Motor neuron (in vitro differentiated cells): ENCODE measurements at places on chromosomes 4 and X. TPM values are rescaled to one million over a fixed set of nuclear protein-coding genes. Genes with fewer than 3 reads are reported as not detected.
A peak's percentile ranks its signal among the peaks of the same experiment; 100 is the strongest.

GRCh38 chrX:152601848-152602616 is 35.7 kb upstream of the GABRQ start:
- peak; percentile 78 for ATAC-seq

DNA sequence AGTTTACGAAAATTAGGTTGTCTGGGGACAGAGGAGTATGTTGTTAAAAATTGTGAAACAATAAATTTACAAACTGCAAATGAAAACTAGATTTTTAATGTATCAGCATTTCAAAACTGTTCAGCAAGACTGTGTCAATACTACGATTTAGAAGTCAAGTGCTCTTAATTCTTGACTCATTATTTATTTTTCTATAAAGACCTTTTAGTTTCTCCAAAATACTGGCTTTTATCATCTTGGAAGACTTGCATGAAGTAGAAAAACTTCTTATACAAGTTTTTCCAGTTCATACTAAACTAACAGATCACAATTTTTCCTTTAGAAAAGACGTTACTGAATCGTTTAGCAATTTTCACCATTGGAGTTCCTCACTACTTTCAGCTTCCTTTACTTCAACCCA is 231.4 kb downstream of the PPP3CA start:
- no peak for ATAC-seq

The HSFX1 gene
- total RNA-seq = 0.72 and 1.0 TPM in 2 replicates

DNA sequence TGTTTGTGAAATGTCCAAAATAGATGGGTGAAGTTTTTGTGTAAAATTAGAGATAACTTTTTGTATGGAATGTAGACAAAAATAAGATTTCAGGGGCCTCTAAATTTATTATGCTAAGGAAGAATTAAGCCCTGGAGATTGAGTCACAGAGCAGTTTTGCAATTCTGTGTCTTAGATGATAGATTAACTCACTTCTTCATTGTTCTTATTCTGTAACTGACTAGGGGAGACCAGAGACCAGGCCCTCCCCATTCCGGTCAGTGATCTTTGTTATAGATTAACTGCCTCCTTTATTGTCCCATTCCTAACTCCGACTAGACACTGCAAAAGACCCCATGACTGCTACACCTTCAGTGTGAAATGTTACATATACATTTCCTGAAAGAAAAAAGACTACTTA is 238.4 kb upstream of the TAPT1 start:
- ATAC-seq = no peak

DNA sequence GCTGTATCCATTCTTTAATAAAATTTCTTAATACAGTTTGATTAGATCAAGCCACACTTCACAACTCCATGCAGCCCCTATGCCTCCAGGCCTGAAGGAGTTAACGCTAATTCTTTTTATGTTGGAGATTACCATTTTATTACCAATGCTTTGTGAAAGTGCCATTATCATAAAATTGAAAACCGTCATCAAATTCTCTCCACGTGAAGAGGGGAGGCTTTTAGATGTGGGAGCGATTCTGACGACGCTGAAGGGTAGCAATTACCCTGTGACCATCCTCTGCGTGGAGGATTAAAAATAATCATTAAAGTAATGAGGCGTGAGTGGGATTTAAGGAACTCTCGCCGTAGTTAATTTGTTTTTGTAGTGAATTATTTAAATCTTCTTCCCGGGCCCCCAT is 278.8 kb downstream of the CRLF2 start:
- ATAC-seq = no peak

DNA sequence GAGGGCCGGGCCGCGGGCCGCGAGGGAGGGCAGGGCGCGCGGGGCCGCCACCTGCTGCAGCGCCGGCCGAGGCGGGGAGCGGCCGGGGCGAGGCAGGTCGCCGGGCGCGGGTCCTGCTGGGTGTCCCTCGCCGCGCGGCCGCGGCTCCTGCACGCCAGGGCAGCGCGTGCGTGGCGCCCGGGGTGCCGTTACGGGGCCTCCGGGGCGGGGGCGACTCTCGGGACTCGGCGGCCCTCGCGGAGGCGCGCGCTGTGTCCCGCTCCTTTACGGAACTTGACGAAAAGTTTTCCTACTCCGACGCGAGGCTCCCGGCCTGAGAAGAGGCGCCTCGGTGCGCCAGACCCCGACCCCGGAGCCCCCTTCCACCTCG is 329 bp downstream of the TBC1D14 start:
- peak; percentile 48 for ATAC-seq

DNA sequence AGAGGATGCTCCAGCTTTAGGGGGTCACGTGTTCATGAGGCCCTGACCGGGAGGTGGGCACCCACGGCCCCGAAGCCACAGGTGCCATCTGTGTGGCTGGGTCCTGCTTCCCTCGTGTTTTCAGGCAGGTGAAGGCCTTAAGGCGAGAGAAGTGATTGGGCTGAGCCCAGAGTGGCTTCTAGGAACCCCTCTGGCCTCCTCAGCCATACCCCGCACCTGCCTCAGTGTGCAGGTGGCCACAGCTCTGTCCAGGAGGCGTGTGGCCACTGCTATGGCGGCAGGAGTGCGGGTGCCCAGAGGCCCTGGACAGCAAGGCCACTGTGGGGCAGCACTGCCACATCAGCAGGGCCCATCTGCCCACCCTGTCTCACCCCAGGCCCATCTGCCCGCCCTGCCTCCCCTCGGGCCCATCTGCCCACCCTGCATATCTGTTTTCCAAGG is 25.0 kb downstream of the NKX1-1 start:
- no peak for ATAC-seq

The AGA gene
- total RNA-seq = 14.7 and 19.4 TPM in 2 replicates

The XPNPEP2 gene
- total RNA-seq = 0.19 and 0.71 TPM in 2 replicates

The MAGEB1 gene
- not detected in 2 replicates for total RNA-seq

DNA sequence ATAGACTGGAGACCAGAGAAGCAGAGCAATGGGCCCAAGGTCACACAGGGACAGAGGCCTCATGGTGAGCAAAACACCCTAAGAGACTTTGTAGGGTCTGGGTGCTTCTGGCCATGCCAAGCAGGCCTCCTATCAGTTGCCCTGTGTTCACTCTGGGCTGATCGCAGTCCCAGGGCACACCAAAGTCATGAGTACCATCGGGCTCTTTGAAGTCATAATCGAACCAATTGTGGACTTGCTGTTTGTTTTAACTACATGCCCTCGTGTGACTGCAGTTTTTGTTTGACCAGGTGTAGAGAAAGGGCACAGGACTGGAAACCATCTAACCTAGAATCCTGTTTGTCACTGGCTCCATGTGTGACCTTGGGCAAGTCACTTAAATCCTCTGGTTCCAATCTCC is 172.5 kb upstream of the CPEB2 start:
- ATAC-seq = no peak

GRCh38 chrX:70485466-70485865 is 40.8 kb downstream of the DLG3 start:
- no peak for ATAC-seq

The EXOC1L gene
- total RNA-seq = not detected in 2 replicates

The PASD1 gene
- not detected in 2 replicates for total RNA-seq

GRCh38 chr4:95004912-95005311 is 247.2 kb downstream of the BMPR1B start:
- ATAC-seq = no peak

GRCh38 chrX:154033848-154034247 is 14.1 kb upstream of the IRAK1 start:
- ATAC-seq = no peak

- no peak for ATAC-seq
Measured at GRCh38 chrX:43836435-43837184, 45.6 kb downstream of the MAOB start.

The C4orf54 gene
- total RNA-seq = 0.10 and 0.18 TPM in 2 replicates

- no peak for ATAC-seq
Measured at GRCh38 chr4:119286377-119287002, 35.4 kb downstream of the FABP2 start.

- ATAC-seq = no peak
Measured at GRCh38 chr4:80521438-80521837, 185.9 kb downstream of the CFAP299 start.

The IL21 gene
- total RNA-seq = 0.05 TPM in 1 of 2 replicates, not detected in the other

DNA sequence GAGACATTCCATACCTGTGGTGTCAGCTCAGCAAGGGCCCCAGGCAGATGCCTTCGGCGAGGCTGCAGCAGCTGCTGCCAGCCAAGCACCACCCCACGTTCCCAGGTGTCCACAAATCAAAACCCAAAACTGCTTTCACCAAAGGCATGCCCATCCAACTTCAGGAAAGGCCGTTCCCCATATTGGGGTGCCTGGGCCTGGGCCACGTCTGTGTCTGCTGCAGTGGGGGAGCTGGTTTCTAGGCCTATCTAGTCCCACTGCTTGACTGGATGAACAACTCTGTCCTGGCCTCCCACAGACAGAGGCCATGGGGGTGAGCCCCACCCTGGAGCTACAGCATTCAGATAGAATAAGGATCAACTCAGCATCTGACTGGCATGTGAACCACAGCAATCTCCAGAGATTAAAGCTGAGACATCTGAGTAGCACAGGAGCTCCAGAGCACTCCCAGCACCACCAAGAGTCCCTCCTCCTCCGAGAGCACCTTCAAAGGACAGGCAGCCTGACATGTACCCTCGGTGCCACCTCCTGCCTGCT is 37.0 kb downstream of the NAT8L start:
- ATAC-seq = no peak

GRCh38 chrX:136823175-136823574 is 42.4 kb upstream of the ARHGEF6 start:
- ATAC-seq = no peak

DNA sequence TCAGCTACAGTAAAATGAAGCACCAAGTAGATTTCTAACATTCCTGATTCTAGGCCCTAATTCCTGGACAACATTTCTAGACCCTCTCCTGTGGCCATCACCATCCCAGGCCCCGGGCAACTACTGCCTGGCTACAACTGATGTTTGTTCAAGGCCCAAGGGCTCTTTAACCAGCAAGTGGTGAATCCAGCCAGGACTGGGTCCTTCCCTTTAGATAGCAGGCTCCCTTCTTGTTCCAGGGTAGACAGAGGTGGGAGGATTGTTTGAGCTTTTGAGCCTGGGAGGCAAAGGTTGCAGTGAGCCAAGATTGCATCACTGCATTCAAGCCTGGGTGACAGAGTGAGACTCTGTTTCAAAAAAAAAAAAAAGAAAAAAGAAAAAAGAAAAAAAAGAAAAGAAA is 12.7 kb upstream of the AADAT start:
- ATAC-seq = no peak

- no peak for ATAC-seq
Measured at GRCh38 chr4:69490271-69490670, 5.4 kb downstream of the UGT2B4 start.

The REPS2 gene
- 1.8 and 2.4 TPM in 2 replicates for total RNA-seq

The S100P gene
- total RNA-seq = 1.3 TPM in 1 of 2 replicates, not detected in the other

GRCh38 chr4:141501931-141502330 is 134.5 kb upstream of the IL15 start:
- ATAC-seq = no peak

The IL1RAPL1 gene
- 3.4 and 3.8 TPM in 2 replicates for total RNA-seq

DNA sequence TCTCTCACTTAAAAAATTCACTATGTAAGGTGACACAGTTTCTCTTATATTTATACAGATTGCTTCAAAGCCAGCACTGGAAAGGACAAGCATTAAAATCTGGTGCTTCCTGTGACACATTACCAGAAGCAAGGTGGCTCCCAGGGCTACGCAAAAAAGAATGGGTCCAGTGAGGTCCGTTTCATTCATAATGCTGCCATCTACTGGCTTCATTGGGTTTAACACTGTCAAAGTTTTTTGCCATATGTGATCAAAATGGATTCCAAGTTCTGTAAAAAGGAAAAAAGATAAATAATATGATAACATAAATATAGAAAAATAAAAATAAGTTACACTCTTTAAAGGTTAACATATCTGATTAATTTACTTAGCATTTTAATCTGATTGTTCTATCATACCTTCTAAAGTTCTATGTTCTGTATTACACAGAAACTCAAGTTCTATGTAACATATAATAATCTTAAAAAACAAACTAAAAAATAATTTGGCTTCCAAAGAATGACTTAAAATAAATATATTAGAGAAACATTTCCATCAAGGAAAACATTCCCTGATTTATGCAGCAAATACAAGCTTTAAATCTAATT is 22.1 kb downstream of the YIPF7 start:
- peak; percentile 69 for ATAC-seq

DNA sequence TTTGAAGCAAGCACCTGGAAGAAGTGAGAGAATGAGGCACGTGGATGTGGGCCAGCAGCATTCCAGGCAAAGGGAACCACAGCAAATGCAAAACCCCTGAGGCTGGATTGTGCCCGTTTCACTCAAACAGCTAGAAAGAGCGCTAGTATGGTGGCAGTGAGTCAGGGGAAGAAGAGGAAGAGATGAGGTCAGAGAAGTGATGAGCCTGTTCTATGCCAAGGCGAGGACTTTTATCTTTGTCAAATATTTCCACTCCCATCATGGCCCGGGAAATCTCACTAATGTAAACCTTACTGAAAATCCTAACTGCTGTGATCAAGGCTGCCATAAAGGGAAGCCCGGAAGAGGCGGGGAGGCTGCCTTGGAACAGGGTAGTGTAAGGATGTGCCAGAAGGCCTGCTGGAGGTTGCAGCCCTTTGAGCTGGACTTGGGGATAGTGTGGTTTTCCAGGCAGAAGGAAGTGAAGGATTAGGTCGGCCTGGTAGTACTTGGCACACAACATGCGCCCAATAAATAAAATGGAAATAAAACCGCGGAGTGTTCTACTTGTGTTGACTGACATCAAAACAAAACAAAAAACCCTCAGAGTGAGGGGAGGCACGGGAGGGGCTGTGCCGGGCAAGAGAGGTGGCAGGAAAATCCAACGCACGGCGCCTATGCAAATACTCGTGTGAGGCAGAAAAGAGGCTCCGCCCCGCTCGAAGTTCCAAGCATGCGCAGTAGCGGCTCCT is 1.2 kb upstream of the CDK16 start:
- peak; percentile 13 for ATAC-seq

GRCh38 chr4:154389148-154389547 is 102.5 kb downstream of the DCHS2 start:
- ATAC-seq = no peak

GRCh38 chr4:181613200-181613599 is 630.0 kb upstream of the TENM3 start:
- no peak for ATAC-seq

DNA sequence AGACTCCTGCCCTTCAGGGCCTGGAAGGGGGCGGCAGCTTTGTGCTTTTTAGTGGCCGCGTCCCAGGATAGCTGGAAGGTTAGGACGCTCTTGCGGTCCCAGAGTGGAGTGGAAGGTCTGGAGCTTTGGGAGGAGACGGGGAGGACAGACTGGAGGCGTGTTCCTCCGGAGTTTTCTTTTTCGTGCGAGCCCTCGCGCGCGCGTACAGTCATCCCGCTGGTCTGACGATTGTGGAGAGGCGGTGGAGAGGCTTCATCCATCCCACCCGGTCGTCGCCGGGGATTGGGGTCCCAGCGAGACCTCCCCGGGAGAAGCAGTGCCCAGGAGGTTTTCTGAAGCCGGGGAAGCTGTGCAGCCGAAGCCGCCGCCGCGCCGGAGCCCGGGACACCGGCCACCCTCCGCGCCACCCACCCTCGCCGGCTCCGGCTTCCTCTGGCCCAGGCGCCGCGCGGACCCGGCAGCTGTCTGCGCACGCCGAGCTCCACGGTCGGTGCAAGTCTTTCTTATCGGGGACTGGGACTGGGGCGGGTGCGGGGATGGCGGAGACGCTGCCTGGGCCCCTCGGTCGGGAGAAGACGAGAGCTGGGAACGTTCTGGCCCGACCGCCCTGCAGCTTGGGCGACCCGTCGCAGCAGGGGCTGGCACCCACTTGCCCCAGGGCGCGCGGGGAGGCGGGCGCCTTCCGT is at the start of gene EDNRA:
Gene EDNRA, plus strand, starts transcription at position 207 of the 686 bp plus-strand sequence. CDS start 4,585 bp downstream, outside the sequence.
- ATAC-seq = peak; percentile 80

GRCh38 chrX:15194146-15194545 is 75.7 kb downstream of the ASB9 start:
- no peak for ATAC-seq

The CACNA1F gene
- total RNA-seq = not detected in 2 replicates

The PRRG3 gene
- total RNA-seq = 1.5 and 2.0 TPM in 2 replicates
